Transverse colon (tissue), 4 donors: ENCODE measurements at places on chromosomes 4 and X. TPM values are rescaled to one million over a fixed set of nuclear protein-coding genes. Genes with fewer than 3 reads are reported as not detected.
A peak's percentile ranks its signal among the peaks of the same experiment; 100 is the strongest.

The SNCA gene
- 2.2 TPM for total RNA-seq

GRCh38 chr4:77193511-77194102, 36.6 kb downstream of the CCNG2 start:
- peak; percentile 75 for DNase-seq

The UGT2B15 gene
- 93.0 TPM for total RNA-seq

DNA sequence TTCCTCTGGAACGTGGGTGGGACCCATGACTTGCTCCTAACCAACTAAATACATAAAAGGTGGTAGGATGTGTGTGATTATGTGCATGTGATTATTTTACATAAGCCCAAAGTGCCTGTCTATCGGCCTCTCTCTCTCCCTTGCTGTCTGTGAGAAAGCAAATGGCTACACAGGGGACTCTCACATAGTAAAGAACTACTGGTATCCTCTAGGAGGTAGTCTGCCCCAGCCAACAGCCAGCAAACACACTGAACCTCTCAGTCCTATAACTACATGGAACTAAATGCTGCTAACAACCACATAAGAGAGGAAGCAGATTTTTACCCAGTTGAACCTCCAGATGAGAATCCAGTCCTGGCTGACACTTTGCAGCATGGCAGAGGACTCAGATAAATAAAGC, 1249.4 kb downstream of the ADGRL3 start:
- no peak for DNase-seq

The TCP11X2 gene
- total RNA-seq, result not detected

The ASB11 gene
- not detected for total RNA-seq

DNA sequence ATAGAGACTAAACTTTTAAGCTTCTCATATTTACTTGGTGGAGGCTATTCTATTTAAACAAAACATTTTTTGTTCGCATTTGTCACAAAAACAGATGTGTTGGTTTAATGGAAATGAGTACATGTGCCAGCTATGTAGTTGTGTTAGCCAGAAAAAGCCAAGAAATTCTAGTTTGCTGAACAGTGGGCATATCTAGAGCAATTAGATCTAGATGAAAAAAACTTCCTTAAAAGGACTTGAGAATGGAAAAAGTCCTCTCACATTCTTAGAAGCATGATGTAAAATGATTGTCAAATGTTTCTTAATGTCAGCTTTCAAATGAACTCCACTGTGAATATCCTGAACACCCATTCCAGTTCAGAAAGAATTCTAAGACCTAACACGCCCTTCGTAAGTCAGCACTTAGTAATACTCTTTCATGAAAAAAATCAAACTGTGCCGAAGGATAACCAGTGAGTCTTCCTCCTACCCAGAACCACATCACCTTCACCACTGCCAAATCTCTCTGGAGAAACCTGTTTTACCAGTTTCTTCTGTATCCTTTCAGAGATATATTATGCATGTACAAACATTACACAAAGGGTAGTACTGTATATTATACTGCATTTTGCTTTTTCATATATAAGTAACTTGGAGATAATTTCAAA, 28.2 kb downstream of the PHKA1 start:
- no peak for DNase-seq
